ENCODE measurements at places on chromosomes 5 and 9. TPM values are rescaled to one million over a fixed set of nuclear protein-coding genes. Genes with fewer than 3 reads are reported as not detected.
A peak's percentile ranks its signal among the peaks of the same experiment; 100 is the strongest.

DNA sequence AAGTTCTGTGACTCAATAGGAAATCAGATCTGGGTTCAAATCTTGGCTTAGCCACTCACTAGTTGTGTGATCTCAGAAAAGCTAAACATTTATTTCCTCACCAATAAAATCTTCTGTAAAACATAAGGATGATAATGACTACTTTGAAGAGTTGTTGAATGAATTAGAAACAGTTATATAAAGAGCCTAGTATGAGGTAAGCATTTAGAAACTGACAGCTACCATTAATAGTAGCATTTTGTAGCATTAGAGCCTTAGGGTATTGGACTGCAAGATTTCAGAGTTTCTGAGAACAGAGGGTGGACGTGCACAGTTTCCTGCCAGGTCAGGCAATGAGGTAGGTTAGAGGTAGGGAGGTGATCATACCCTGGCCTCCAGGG, 293.2 kb downstream of the CWC27 start:
- no peak for DNase-seq

GRCh38 chr5:144467792-144468191, 297.1 kb downstream of the KCTD16 start:
- no peak for DNase-seq

The TMEM171 gene
- total RNA-seq: 1.1 TPM

GRCh38 chr9:34123682-34124081, 2.8 kb downstream of the DCAF12 start:
- DNase-seq: no peak

DNA sequence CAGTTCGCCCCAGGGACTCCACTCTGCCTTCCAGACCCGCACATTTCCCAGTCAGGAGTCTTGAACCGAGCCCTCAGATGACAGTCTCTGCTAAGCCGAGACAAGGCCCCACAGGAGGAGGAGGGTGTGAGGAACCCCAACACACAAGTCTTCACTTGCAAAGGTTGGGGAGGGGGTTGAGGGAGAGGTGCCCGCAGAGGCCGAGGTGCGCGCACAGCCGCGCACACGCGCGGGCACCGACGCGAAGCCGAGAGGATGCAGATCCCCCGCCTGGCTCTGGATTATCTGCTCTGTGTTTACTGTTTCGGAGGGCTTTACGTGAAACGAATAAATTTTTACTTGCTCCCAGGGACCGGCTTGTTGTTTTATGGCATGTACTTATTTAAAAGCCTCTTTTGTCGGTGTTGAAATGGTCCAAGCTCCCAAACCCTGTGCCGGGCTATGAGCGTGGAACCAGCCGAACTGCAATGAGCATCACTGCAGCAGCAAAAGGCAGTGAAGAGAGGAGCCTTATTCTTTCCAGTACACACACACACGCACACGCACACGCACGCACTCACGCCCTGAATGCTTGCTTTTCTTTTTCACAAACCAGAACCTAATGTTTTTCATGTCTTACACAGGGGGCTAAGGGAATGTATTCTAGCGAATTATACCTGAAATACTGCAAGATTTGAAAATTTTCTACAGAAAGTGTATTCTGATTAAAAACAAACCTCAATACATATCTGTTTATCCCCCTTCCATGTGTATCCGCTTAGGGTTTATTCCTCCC, 297.7 kb downstream of the PARP8 start:
- DNase-seq: peak; percentile 32
